ENCODE measurements at places on chromosomes 7 and 10.
A peak's percentile ranks its signal among the peaks of the same experiment; 100 is the strongest.

- DNase-seq: no peak
Measured at GRCh38 chr7:82360591-82361368, 82.8 kb downstream of the CACNA2D1 start.

DNA sequence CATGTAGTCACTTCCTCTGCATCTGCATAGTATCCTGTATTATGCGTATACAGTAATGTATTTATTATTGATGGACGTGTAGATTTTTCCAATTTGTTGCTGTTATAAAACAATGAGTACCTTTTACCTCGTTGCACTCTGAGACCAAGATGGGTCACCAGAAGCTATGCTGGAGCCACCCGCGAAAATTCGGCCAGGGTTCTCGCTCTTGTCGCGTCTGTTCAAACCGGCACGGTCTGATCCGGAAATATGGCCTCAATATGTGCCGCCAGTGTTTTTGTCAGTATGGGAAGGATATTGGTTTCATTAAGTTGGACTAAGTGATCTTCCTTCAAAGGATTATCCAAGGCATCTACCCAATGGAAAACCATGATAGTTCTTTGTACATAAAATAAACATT is 1.0 kb downstream of the PSMC2 start:
- DNase-seq: no peak

- no peak for DNase-seq
Measured at GRCh38 chr7:38558761-38559345, 72.3 kb downstream of the AMPH start.

GRCh38 chr7:43584195-43584586 is 1.3 kb downstream of the STK17A start:
- no peak for DNase-seq

DNA sequence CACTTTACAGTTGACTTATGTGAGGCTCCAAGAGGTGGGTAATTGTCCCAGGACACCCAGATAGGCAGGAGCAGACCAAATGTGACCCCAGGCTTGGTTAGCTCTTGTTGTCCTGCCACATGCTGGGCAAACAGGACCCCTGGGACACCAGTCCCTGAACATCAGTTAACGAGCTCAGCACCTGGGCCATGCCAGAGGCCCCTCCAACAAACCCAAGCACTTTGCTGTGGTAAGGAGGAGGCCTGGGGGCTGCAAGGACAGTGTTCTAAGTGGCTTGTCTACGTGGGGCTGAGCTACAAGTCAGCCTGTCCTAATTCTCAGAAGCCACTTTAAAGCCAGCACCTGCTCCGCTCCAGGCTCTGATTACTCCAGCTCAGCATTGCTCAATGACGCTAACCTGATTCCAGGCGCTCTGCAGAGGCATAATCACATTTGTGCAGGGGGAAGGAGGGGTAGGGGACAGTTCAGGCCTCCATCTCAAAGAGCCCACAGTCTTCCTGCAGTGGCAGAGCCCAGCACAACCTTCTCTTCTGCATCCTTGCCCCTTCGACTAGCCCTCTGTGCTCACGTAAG is 57.2 kb downstream of the DDC start:
- DNase-seq: no peak

DNA sequence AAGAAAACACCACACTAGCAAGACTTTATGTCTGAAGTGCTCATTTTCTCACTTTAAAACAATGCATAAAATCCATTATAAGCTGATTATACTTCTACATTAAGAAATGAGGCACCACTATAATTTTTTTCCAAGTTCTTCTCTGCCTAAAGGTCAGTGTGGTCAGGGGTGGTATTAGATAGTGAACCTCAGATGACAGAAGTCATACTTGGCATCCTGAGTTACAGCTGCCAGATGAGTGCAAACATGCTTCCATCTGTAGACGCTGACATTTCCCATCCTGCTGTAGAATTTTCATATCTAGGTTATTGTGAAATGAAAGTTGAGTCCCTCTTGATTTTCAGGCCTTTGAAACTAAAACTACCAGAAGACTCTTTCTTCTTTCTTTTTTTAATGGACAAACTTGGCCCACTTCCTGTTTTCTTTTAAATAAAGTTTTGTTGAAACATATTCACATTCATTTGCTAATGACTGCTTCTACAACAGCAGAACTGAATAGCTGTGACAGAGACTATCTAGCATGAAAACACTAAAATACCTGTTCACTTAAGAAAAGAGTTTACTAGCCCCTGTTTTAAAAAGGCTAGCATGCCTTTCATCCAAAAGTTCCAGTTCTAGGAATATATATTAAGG is 900.8 kb downstream of the XPNPEP1 start:
- no peak for DNase-seq

DNA sequence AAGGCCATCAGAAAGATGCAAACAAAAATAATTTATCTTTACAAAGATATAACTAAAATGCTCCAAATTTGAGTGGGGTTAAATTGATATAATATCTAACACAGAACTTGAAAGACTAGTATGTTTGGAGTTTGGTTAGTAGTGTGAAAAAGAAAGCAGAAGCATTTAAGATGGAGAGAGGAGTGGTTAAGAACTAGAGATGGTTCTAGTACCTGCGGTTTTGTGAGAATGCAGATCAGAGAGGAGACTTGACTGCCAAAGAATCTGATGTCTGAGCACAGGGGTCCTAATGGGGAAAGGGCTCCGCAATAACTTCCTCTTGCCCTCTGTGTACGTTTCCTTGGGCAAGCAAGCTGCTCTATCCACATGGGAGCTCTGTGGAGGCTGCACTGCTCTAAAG is 506.8 kb upstream of the COBL start:
- DNase-seq: no peak

DNA sequence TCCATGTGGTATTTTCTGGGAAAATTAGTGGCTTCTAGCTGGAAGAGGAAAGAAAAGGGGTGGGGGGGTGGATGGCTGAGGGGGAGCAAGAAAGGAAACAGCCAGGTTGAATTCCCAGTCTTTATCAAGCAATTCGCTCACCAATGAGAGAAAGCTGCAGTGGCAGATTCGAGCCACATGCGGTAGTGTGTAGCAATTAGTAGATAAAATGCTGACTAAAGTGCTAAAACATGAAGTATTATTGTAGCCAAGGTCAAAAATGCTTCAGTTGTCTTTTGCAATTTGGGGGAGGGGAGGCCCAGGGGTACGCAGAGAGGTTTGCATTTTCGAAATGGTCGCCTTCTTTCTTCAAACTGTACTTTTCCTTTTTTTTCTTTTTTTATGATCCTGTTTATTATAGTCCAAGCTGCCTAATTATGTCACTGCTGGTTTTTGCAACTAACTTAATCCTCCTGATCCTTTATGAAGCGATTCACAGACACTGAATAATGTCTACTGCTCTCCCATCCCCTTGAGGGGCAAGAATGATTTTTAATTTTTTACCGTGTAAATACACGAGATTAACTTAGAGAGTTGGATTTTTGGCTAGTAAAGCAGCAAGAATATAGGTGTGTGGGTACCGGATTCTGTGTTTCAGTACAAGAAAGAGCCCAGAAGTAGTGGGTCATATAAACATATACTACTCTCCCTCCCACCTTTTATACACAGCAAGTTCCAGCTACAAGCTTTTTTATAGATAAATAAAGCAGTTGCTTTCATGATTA is 3.6 kb upstream of the ARID5B start:
- DNase-seq: peak; percentile 45

DNA sequence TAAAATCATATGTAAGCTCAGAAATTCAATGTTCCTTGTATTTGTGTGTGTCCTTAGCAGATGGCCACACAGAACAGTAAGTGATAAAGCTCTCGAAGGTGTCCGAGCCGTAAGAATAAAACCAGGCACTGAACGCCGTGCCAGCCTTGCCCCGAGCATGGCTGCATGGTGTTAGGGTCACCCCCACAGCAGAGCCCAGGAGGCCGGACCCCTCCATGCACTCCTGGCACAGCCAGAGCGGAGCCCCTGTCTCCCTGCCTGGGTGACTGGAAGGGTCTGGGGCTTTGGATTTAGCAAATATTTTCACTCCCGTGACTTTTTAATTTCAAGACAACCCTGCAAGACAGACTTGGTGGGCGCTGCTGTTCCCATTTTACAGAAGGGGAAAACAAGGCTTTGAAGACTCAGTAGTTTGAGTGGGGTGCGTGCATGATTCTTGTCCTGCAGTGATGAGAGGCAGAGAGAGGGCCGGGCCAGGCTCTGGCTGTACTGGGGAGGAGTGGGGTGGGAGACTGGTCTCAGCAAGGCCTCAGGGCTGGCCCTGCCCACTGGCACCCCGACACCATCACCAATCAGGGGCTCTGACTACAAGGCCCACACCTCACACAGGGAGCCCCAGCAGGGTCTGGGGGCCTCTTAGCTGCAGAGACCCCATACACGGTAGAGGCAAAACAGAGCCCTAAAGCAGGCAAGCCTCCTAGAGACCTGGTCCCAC is 39.4 kb downstream of the VIPR2 start:
- DNase-seq: no peak

DNA sequence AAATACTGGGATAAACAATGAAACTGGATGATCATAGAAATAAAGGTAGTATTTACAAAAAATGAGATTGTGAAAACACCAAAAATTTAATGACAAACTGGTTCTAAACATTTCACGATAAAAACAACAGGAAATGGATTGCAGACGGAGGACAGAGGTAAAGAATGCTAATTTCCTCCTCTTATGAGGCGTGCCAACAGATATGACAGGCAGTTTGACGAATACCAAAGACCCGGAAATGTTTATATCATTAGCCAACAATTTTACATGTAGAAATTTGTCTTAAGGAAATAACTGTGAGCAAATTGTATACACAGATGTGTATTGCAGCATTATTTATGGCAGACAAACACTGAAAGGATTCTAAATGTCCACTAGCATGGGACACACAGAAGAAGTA is 162.0 kb upstream of the MGMT start:
- DNase-seq: no peak

DNA sequence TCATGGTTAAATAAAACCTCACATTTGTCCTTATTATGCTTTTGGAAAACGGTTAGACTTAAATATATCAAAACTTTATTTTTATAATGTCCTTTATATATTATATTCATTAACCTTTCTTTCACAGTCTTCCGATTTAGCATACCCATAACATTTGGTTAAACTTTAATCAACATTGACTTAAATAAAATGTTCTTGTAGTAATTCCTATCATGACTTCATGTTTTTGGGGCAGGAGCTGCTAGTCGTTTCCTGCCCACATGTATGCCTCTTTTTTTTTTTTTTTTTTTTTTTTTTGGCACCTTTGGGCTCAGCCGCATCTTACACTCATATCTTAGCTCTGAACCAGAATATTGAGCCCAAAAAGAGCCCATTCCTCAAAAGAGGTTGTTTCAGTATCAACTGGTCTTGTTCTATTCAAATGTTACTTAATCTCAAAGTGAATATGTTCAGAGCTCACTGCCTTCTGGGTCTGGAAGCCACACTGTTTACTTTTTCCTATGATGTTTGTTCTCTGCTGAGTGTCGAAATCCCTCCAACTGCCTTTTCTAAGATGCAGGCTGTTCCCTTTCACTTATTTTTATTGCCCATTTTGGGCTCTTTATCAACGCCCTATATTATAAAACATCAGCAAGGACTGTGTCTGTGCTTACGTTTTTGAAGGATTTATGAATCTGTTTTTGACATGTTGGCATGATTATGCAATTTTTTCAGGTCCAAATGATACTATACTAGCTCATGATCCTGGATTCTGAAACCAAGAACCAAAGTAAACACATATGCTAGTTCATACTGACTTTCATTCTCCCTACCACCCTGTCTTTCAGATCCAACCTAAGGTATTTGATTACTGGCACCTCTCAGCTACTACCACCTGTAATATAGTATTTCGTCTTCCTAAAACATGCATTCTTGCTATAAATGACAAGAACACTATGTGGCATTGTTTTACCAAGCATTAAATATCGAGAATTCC is 914.4 kb downstream of the PCDH15 start:
- DNase-seq: no peak

DNA sequence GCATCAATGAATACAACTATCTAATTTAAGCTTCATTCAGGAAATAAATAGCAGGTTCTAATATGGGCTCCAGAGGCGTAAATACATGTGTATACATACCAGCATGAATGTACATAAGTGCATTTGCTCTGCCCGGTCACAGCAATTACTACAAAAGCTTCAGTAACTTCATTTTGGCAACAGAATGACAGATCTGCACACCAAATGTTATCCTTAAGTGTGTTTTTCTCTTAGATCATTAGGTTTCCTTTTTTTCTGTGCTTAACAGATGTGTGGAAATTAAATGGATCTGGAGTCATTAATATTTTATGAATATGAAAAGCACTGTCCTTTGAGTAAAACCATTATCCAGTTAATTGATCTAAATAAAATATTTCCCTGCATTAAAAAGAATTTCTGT is 159.0 kb upstream of the MEOX2 start:
- no peak for DNase-seq
